ENCODE measurements at places on chromosomes 4 and X. TPM values are rescaled to one million over a fixed set of nuclear protein-coding genes. Genes with fewer than 3 reads are reported as not detected.
A peak's percentile ranks its signal among the peaks of the same experiment; 100 is the strongest.

DNA sequence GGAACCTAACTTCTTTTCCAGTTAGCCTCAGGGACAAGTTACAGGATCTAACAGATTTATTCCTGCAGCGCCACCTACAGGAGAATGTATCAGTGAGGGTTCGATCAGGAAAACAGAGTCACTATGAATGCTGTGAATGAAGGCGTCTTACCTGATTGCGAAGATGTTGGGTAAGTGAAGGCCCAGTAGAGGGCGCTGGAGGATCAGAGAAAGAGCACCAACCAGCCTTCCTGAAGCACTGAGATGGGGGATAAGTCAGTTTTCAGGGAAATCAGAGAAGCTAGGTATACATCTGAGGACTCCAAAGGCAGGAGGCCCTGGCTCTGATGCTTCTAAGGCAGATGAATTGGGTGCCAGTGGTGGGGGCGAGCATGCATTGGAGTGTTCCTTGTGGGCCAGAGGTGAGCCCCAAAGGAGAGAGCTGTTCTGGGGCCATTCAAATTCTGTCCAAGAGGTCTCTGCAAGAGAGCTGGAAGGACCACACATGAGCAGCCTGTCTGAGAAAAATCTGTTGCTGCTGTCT is 169.9 kb upstream of the AADAT start:
- peak; percentile 65 for DNase-seq

The IL13RA1 gene
- 20.7 TPM for total RNA-seq

- DNase-seq, result no peak
Measured at GRCh38 chr4:183132865-183133264, 33.8 kb downstream of the WWC2 start.

DNA sequence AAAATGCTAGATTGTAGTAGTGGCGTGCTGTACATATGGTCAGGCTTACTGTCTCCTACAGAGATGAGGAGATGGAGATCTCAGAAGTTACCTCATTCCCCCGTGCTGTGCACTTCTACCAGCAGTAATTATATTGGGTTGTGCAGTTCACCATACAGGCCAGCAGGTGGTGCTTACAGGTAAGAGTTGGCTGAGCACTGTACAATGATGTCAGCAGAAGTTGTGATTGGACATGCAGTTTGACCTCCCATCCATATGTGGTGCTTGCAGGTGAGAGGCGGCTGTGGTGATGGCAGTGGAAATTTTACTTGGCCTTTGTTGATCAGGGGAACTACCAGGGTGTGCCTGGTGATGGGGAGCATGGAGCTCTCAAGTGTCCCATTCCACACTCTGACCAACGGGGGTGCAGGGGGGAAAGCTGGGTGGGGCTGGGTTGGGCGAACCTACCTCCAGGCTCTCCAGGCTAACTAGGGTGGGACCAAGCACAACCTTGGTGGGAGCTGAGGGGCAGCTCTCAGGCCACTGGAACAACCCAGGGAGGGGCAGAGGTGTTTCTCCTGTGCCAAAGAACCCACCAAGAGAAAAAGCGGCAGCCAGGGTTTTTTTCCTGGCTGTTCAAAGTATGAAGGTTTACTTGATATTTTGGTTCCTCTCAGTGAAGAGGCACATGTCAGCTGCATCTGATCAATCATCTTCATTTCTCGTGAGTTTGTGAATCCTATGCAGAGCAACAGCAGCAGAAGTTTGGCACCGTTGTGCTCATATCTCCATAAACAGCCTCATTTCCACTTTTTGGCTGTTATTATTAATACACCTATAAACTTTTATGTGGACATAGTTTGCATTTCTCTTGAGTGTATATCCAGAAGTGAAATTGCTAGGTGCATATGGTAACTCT is 73.8 kb upstream of the FREM3 start:
- no peak for DNase-seq

DNA sequence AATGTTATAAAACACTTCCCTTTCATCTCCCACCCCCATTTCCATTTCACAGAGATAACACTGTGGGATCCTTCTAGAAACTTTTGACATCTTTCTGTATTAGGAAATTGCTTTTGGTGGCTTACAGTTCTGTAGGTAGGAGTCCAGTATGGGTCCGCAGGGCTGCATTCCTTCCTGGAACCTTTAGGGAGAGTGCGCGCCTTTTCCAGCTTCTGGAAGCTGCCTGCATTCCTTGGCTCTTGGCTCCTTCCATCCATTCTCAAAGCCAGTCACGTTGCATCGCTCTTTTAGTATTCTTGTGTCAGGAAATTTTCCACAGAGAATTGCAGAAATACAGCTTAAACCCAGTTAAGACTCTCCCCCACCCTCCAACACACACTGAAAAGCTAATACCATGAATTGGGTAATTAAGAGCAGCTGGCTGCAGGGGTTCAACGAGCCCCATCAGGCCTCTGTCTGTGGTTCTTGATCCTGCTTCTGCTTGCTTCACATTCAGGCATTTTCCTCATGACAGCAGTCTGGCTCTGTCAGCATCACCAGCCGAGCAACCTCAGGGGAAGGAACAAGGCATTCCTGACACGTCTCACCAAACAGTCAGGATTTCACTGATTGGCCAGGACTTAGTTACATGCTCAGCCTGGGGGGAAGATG is 48.8 kb downstream of the SEPTIN11 start:
- DNase-seq, result no peak

The CT83 gene
- not detected for total RNA-seq

DNA sequence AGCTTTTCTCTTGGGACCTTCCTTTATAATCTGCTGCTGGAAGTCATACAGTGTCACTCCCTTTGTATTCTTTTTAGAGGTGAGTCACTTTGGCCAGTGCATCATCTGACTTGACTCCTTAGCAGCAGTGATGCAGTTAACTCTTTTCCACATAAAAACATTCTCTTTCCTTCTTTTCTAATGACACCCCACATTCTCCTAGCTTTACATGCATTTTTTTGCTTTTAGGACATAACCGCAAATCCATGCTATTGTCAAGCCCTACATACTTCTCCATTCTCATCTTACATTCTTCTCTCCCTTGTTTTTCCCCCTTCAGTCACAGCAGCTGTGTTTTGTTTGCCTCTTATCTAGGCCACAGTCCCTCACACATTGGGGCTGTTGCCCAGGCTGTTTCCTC is 55.1 kb downstream of the ZNF330 start:
- DNase-seq, result no peak

GRCh38 chr4:1207603-1208265 is 35.4 kb upstream of the SPON2 start:
- DNase-seq, result peak; percentile 68

GRCh38 chrX:1295550-1295949 is 26.9 kb downstream of the CSF2RA start:
- no peak for DNase-seq

The XPNPEP2 gene
- 0.83 TPM for total RNA-seq

- no peak for DNase-seq
Measured at GRCh38 chr4:61938250-61938846, 738.2 kb downstream of the ADGRL3 start.

GRCh38 chr4:141240259-141240658 is 19.6 kb downstream of the ZNF330 start:
- DNase-seq, result no peak

DNA sequence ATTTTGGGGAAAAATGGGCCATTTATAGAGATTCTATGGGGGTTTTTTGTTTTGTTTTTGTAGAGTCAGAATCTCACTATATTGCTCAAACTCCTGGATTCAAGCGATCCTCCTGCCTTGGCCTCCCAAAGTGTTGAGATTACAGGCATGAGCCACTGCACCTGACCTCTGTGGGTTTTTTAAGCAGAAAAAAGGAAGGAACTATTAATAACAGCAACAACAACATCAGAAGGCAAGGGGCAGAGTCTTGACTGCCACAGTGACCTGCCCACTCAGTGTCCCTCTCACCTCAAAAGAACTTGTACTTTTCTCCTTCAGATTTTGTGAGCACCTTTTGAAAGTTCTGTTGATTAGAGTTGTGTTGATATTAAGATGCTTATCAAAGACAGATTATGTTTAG is 48.1 kb downstream of the FNIP2 start:
- DNase-seq, result no peak

DNA sequence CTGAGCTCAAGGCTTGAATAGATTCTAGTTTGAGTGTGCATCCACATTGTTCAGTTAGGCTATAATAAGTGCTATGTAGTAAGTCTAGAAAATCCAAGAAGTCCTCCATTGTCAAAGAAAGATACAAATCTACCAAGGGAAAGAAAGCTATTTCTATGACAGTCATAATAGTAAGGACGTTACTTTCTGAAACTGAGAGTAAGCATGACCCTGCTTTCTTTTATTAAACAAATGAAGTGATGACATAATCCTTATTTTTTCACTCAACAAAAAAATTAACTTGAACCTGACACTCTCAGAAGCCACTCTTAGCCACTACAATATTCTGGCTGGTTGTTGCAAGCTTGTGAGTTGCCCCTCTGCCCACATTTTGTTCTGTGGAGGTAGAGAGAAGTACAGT is 33.8 kb upstream of the AMELX start:
- no peak for DNase-seq

The GYG2 gene
- total RNA-seq, result 3.2 TPM

DNA sequence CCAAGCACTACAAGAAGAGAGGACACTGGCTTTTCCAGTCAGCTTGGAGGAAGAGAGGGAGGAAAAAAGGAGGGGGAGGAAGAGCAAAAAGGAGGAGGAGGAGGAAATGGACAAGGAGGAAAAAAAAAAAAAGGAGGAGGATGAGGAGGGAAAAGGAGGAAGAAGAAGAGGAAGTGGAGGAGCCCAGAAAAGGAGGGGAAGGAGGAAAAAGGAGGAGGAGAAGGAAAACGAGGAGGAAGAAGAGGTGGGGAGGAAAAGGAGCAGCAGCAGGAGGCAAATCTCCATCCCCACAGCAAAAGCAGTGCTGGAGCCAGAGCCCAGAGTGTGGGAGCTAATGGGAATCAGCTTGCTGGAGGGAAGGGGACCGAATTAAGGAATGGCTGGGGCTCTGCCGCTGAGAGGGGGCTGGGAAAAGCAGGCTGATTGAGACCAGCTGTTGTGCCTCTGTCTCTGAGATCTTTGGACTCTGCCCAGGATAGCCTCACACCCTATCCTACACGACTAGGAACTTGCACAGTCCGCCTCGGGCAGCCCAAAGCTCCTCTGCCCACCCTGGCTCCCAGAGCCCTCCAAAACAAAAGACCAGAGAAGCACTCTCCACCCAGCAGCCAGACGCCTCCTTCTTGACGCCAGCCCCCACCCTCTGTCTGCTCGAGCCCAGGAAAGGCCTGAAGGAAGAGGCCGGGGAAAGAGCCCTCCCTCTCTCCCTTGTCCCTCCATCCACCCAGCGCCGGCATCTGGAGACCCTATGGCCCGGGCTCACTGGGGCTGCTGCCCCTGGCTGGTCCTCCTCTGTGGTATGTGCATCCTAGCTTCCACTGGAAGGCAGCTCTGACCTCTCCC is at the start of gene XPNPEP2:
XPNPEP2 (plus strand) TSS at position 514 of the 843 bp plus-strand sequence; CDS start at position 749, 235 bp downstream.
- no peak for DNase-seq

- no peak for DNase-seq
Measured at GRCh38 chr4:37561196-37561802, 124.9 kb downstream of the RELL1 start.

The CXCL8 gene
- not detected for total RNA-seq

DNA sequence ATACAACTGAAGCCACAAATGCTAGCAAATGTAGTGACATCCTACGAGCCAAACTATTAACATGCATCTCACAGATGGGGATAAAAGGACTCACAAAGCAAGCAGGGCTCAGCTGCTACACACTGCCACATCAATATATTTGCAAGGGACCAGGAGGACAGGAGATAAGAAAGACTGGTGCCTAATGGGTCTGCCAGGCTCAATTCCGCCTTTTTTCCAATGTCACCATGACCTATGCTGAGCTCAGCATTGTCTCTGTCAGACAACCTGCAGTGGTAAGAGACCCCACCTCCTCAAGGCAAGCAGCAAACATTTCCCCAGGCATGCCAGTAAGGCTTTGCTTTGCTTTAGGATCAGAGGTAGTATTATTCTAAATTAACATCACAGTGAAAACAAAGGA is 435 bp downstream of the DCX start:
- DNase-seq, result no peak

DNA sequence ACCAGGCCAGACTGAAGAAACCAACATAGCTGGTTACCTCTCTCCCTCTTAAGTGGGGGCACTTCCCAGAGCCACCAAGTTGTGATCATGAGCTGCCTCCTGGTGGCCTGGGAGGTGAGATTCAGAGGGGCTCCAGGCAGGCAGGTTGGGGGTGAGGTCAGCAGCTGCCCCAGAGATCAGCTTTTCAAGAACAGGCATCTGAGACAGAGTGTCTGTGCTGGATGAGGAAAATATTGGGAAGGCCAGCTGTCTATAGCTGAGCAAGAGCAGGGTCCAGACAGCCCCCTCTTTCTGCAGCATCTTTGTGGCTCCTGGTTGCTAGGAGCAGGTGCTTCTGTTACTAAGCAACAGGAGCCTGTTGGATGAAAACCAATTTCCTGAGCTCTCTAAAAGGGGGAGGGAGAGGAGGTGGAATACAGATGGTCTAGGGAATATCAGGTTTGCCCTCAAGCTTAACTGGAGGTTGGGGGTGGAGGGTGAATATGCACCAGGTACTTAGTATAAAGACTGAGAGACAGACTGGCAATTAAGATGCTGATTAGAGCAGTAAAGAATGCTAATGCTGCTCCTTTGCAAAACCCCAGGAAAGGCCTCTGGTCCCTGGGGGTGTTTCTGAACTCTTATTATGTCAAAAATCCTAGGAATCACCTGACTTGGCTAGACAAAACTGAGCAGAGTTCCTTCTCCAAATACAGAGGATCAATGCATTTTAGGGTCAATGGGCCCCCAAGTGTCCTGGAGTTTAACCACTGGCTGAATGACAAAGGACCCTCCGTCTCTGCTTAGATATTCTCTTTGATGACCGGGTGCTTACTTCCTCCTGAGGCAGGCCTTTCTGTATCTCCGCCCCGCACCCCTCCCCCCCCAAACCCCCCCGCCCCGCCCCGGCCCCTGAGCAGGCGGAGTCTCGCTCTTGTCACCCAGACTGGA is 21.4 kb downstream of the ZCCHC13 start:
- no peak for DNase-seq
